ENCODE measurements at places on chromosomes 12 and 14.
A peak's percentile ranks its signal among the peaks of the same experiment; 100 is the strongest.

DNA sequence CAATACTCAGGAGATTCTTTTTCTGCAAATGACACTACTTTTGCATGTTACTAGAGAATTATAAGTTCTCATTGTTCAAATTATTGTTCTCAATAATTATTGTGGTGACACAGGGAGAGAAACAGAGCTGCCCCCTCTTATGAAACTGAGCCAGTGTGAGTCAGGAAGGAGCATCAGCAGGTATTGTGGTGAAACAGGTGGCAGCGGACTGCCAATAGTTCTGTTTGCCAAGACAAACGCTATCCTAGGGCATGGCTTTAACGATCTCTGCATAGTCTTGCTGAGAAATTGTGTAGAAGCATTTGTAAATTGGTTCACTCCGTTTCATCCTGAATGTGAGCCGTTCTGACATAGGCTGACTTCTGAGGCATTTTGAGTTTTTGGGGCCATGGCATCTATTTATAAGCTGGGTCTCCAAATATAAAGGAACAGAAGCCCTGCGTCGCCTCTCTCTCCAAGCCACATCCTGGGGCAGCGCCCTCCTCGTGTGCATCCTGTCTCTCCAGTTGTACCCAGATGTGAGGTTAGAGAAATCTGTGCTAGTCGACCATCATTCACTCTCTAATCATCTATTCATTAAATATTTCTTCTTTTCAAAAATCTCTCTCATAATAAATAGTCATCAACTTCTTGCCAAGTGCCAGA is 15.8 kb upstream of the PPP4R4 start:
- no peaks in the 10 kb centered on the region for H3K36me3 ChIP-seq
- no peak overlapping the region for H3K27ac ChIP-seq
- H3K27me3 ChIP-seq, result no peaks in the 10 kb centered on the region
- no peak overlapping the region for H3K4me3 ChIP-seq
- H3K4me1 ChIP-seq, result peaks cover 6% of the 10 kb centered on the region

GRCh38 chr12:33575346-33575745 is 135.7 kb upstream of the SYT10 start:
- no peaks in the 10 kb centered on the region for H3K36me3 ChIP-seq
- H3K27ac ChIP-seq, result no peak overlapping the region
- no peak overlapping the region for H3K4me3 ChIP-seq
- DNase-seq, result no peak
- no peaks in the 10 kb centered on the region for H3K4me1 ChIP-seq

GRCh38 chr12:10147714-10148403 is 17.9 kb upstream of the CLEC7A start:
- H3K36me3 ChIP-seq, result no peaks in the 10 kb centered on the region
- no peaks in the 10 kb centered on the region for H3K4me1 ChIP-seq
- no peaks in the 10 kb centered on the region for H3K27me3 ChIP-seq
- DNase-seq, result no peak
- no peak overlapping the region for H3K27ac ChIP-seq

- H3K4me3 ChIP-seq, result no peak overlapping the region
- no peaks in the 10 kb centered on the region for H3K36me3 ChIP-seq
- no peaks in the 10 kb centered on the region for H3K27me3 ChIP-seq
- H3K4me1 ChIP-seq, result no peaks in the 10 kb centered on the region
- DNase-seq, result no peak
- no peak overlapping the region for H3K27ac ChIP-seq
Measured at GRCh38 chr12:57716305-57716704, 22.2 kb downstream of the AGAP2 start.

GRCh38 chr14:24310646-24311604 is at the start of gene LTB4R:
Gene LTB4R (plus strand): TSS chr14:24311502. CDS start chr14:24315652, 4,150 bp downstream.
- no peak within 1 kb of the TSS for H3K4me3 ChIP-seq
- no peak for DNase-seq
- H3K4me1 ChIP-seq, result peaks cover 5% of the 10 kb centered on the region

DNA sequence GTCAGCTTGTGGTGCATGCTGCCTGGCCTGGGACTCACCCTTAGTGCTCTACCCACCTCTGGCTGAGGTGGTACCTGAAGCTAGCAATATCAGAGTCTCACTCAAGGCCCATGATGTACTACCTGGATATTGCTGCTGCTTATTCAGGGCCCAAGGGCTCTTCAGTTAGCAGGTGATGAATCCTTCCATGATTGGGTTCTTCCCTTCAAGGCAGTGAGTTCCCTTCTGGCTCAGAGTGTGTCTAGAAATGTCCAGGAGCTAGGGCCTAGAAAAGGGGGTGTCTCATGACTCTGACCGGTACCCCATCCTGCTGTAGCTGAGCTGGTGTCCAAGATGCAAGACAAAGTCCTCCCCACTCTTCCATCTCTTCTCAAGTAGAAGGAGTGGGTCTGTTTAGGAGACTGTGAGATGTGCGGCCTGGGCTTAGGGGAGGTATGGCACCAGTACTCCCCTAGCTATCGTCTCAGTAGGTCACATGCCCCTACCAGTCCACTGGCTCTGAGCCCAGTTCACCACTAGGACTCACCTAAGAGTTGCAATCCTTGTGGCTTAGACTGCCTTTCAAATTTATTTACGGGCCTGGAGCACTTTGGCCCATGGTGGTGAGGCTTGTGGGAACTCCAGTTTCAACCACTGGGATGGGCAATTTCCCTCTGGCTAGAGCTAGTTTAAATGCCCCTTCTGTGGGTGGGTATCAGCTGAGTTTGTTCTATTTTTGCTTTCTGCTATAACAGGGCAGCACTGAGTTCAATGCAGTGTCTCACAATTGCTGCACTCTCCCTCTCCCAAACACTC is 12.2 kb downstream of the PRORP start:
- H3K4me3 ChIP-seq, result no peak overlapping the region
- H3K4me1 ChIP-seq, result no peaks in the 10 kb centered on the region
- no peaks in the 10 kb centered on the region for H3K36me3 ChIP-seq
- H3K27me3 ChIP-seq, result no peaks in the 10 kb centered on the region
- no peak overlapping the region for H3K27ac ChIP-seq
- DNase-seq, result peak; percentile 1

- no peak for DNase-seq
- H3K4me1 ChIP-seq, result no peaks in the 10 kb centered on the region
- no peak overlapping the region for H3K4me3 ChIP-seq
- peaks cover 28% of the 10 kb centered on the region for H3K27me3 ChIP-seq
Measured at GRCh38 chr12:94127239-94128131, 20.9 kb upstream of the PLXNC1 start.

- no peaks in the 10 kb centered on the region for H3K36me3 ChIP-seq
- no peak overlapping the region for H3K4me3 ChIP-seq
- no peak overlapping the region for H3K27ac ChIP-seq
- no peak for DNase-seq
- H3K4me1 ChIP-seq, result no peaks in the 10 kb centered on the region
- no peaks in the 10 kb centered on the region for H3K27me3 ChIP-seq
Measured at GRCh38 chr14:83575301-83575700, 1954.6 kb upstream of the FLRT2 start.

DNA sequence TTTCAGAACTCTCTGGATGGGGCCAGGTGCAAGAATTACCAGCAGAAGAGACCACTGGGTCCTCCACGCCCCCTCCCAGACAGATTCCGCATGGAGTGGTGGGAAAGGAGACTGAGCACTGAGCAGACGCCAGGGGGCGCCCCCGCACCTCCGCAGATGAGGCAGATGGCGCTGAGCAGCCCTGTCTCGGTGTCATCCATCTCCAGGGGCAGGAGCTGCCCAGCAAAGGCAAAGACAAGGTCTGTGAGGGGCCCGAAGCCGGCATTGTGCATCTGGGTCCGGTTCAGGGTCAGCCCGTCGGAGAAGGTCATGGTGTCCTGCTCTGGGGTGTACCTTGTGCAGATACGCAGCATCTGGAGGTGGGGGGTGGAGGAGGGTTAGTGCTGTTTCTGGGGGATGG is 6.3 kb upstream of the ITGB7 start:
- H3K4me1 ChIP-seq, result peaks cover 30% of the 10 kb centered on the region
- peak; percentile 90 for DNase-seq
- no peak overlapping the region for H3K27ac ChIP-seq
- H3K4me3 ChIP-seq, result no peak overlapping the region

DNA sequence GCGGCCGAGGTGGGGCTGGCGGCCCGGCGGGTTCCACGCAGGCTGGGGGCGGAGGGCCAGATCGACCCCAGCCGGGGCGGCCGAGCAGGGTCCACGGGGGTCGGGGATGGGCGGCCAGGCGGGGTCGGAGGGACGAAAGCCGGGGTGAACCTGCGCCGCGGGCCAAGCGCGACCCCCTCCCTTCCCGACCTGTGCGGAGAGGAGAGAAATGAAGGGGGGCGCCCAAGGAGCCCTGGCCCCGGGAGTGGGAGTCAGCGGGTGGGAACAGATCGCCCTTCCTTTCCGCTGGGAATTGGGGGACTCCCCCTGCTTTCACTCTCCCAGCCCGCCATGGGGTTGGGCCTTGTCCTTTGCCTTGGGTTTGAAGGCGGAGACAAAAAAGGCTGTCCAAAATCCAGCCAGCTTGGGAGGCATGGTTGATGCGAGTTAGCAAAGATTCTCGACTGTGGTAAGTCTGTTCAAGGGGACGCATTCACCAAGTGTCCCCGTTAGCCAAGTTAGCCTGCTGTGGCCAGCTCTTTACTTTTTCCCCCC is 559 bp upstream of the CKAP4 start:
- H3K4me1 ChIP-seq, result peaks cover 33% of the 10 kb centered on the region
- no peaks in the 10 kb centered on the region for H3K36me3 ChIP-seq
- peak overlapping the region; percentile 91 for H3K4me3 ChIP-seq
- no peaks in the 10 kb centered on the region for H3K27me3 ChIP-seq

- DNase-seq, result no peak
- H3K4me1 ChIP-seq, result peaks cover 3% of the 10 kb centered on the region
- H3K27ac ChIP-seq, result no peak overlapping the region
- no peaks in the 10 kb centered on the region for H3K36me3 ChIP-seq
- no peak overlapping the region for H3K4me3 ChIP-seq
Measured at GRCh38 chr14:84251411-84252115, 1278.4 kb upstream of the FLRT2 start.

DNA sequence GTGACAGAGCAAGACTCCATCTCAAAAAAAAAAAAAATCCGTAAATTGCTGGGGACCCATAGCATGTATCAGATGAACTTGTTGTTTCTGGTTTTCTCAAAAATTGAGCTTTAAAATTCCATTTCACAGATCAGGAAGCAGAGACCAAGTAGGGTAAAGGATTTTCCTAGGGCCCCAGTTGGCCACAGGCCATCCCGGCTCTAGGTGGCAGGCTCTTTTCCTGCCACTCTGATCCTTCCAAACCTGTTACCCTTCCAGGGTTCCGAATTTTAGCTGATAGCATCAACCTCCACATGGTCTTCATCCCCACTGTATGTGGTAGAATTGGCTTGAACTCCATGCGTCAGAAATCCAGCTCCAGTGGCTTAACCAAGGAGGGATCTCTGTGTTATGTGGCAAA is 36.1 kb upstream of the BDKRB2 start:
- H3K4me1 ChIP-seq, result peaks cover 8% of the 10 kb centered on the region
- no peaks in the 10 kb centered on the region for H3K36me3 ChIP-seq
- peak overlapping the region; percentile 13 for H3K27ac ChIP-seq
- DNase-seq, result peak; percentile 2
- no peaks in the 10 kb centered on the region for H3K27me3 ChIP-seq
- H3K4me3 ChIP-seq, result no peak overlapping the region

DNA sequence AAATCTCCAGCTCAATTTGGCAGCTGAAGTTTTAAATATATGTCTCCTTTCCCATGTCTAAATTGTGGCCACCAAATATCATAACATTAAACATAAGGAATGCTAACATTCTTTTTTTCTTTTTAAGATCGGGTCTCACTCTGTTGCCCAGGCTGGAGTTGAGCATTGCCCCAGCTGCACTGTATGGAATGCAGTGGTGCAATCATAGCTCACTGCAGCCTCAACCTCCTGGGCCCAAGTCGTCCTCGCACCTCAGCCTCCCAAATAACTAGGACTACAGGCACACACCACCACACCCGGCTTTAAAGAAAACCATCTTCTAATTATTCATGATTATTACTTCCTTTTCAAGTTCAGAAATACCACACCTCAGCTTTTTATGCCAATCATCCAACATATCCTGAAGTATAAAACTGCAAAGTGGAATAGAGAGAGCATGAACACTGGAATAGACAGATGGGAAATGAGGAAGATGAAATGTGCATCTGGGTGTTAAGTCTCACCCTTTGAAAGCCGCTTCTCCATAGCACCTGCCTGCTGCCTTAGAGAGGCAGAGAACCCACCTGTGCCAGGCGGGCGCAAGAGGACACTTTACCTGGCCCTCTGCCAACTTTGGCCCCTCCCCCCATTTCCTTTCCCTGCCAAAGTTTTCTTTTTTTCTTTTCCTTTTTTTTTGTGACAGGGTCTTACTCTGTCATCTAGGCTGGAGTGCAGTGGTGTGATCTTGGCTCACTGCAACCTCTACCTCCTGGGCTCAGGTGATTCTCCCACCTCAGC is 2.8 kb upstream of the EML1 start:
- no peak overlapping the region for H3K4me3 ChIP-seq
- no peaks in the 10 kb centered on the region for H3K36me3 ChIP-seq

- no peak overlapping the region for H3K27ac ChIP-seq
- H3K36me3 ChIP-seq, result no peaks in the 10 kb centered on the region
- DNase-seq, result no peak
- no peaks in the 10 kb centered on the region for H3K4me1 ChIP-seq
Measured at GRCh38 chr12:30779578-30779977, 24.8 kb upstream of the CAPRIN2 start.

- H3K4me3 ChIP-seq, result no peak overlapping the region
- H3K27ac ChIP-seq, result peak overlapping the region; percentile 90
- H3K36me3 ChIP-seq, result no peaks in the 10 kb centered on the region
- no peaks in the 10 kb centered on the region for H3K27me3 ChIP-seq
Measured at GRCh38 chr12:119692997-119693396, 25.1 kb downstream of the PRKAB1 start.

- H3K36me3 ChIP-seq, result no peaks in the 10 kb centered on the region
- H3K27me3 ChIP-seq, result no peaks in the 10 kb centered on the region
- H3K4me1 ChIP-seq, result peaks cover 11% of the 10 kb centered on the region
- H3K27ac ChIP-seq, result peak overlapping the region; percentile 98
- H3K4me3 ChIP-seq, result no peak overlapping the region
Measured at GRCh38 chr12:12874029-12874428, 17.3 kb upstream of the GPRC5A start.

GRCh38 chr14:52272375-52272774 is 4.9 kb downstream of the PTGDR start:
- DNase-seq, result no peak
- H3K4me3 ChIP-seq, result no peak overlapping the region
- H3K27ac ChIP-seq, result no peak overlapping the region
- no peaks in the 10 kb centered on the region for H3K36me3 ChIP-seq

GRCh38 chr12:63298386-63298930 is 147.5 kb upstream of the AVPR1A start:
- no peak overlapping the region for H3K4me3 ChIP-seq
- peaks cover 23% of the 10 kb centered on the region for H3K4me1 ChIP-seq
- no peaks in the 10 kb centered on the region for H3K36me3 ChIP-seq
- no peaks in the 10 kb centered on the region for H3K27me3 ChIP-seq
- H3K27ac ChIP-seq, result peak overlapping the region; percentile 43

All from hepatocyte (in vitro differentiated cells).